ENCODE measurements at places on chromosomes 7 and 10.

GRCh38 chr7:29090836-29091601 lies 55.3 kb downstream of the CPVL start:
- no peak for DNase-seq

- no peak for DNase-seq
Measured at GRCh38 chr10:131722525-131723264, 178.1 kb upstream of the PPP2R2D start.

- DNase-seq = no peak
Measured at GRCh38 chr10:33719005-33719703, 384.7 kb upstream of the NRP1 start.

GRCh38 chr7:90828601-90829000 lies 232.5 kb downstream of the CDK14 start:
- no peak for DNase-seq

- no peak for DNase-seq
Measured at GRCh38 chr7:70763961-70764691, 367.8 kb upstream of the GALNT17 start.

DNA sequence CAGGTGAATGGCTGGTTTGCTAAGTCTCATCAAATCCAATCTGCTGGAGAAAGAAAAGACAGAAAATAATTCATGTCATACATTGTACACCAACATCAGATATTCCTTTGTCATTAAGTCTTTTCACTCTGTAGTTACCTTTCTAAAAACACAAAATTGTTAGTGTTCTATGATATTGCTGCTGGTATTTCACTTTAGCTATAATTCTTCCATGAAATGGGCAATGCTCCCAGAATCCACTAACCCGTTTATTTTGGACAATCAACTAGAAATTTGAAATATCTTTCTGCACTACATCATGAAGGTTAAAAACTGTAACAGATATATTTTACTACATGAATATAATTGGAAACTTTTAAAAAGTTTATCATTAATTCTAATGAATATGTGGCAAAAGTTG lies 181.3 kb downstream of the C7orf25 start:
- no peak for DNase-seq

GRCh38 chr7:2106924-2107323 lies 125.8 kb downstream of the MAD1L1 start:
- DNase-seq = no peak

DNA sequence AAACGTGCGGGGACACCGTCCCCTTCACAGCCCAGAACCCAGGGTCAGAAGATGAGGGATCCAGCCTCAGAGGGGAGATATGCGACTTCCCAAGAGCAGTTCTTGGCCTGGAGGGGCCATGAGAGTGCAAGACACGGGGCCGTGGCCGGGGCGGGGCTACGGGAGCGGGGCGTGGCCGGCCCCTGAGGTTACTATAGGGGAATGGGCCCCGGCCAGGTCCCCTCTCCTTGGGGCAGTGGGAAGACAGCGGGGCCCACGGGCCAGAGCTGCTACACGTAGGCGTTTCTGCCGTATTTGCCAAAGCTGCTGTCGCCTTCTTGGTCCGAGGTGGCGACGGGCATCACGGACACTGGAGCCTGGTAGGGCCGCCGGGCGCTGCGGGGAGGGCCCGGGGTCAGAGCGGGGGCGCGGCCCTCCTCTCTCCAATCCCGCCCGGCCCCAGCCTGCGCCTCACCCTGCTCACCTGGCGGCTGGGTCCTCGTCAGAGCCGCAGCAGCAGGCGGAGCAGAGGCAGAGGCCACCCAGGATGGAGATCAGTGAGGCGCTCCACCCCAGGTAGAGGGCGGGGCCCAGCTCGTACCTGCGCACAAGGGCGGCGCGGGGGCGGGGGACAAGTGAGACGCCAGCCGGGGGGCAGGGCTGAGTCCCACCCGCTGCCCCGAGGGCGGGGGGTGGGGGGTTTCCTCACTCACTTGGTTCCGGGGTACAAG lies 5.3 kb downstream of the CLDN15 start:
- DNase-seq = no peak

DNA sequence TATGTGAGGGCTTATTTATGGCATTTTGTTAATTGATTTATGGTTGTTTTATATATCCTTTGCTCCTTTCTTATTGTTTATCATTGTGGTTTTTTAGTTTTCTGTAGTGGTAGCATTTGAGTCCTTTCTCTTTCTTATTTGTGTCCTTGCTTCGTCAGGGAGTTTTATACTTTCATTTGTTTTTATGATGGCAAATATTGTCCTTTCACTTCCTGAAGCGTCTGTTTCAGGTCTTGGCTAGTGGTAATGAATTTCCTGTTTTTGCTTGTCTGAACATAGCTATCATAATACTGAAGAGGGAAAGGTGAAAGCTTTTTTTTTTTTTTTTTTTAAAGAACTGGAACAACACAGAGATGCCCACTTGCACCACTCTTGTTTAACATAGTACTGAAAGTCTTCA lies 228.2 kb downstream of the ATRNL1 start:
- no peak for DNase-seq

GRCh38 chr10:34999532-34999931 lies 90.6 kb downstream of the CUL2 start:
- DNase-seq = no peak

DNA sequence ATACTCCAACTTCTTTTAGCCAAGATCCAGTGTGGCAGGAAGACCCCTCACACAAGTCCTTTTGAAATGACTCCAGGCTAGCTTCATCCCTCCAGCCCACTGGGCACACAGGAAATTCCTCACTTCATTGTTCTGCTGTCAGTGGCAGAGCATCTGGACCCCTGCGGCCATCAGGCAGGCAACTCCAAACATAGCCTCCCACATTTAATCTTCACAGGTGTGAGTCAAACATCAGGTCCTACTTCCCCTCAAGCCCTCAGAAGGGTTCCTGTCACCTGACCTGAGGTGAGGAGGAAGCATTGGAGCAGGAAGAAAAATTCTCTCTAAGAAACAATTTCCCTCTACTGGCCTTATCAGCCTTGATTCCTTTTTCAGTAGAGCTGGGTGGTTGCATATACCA lies 51.1 kb upstream of the C1GALT1 start:
- no peak for DNase-seq

DNA sequence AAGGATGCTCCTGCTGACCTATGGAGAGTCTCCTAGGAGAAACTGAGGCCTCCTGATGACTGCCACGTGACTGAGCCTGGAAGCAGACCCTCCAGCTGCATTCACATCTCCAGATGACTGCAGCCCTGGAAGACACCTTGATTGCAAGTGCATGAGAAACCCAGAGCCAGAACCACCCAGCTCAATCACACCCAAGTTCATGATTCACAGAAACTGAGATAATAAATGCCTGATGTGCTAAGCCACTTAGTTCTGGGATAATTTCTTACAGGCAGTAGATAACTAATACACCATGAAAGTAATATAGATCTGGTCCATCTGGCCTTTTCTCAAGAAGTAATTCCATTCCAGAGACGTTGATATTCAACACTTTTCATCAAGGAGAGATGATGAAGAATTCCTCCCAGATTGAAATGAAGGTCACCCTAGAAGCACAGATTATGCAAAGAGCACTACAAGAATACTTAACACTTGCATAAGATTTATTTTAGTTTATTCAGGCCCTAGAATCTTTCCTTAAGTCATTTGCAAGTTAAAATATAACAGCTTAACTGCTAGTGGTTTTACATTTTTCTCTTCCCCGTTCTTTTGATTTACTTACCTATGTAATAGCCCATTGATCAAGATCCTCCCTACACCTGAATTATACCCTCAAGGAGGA lies 208.2 kb upstream of the INHBA start:
- DNase-seq = no peak

GRCh38 chr7:55531536-55531935 lies 40.8 kb downstream of the VOPP1 start:
- DNase-seq = no peak

- DNase-seq = no peak
Measured at GRCh38 chr10:76122056-76122455, 690.6 kb downstream of the LRMDA start.

- no peak for DNase-seq
Measured at GRCh38 chr10:74120911-74121310, 29.7 kb downstream of the AP3M1 start.

- DNase-seq = no peak
Measured at GRCh38 chr7:121433775-121434174, 37.7 kb upstream of the FAM3C start.

GRCh38 chr7:19665399-19666008 lies 43.3 kb downstream of the POLR1F start:
- DNase-seq = no peak

DNA sequence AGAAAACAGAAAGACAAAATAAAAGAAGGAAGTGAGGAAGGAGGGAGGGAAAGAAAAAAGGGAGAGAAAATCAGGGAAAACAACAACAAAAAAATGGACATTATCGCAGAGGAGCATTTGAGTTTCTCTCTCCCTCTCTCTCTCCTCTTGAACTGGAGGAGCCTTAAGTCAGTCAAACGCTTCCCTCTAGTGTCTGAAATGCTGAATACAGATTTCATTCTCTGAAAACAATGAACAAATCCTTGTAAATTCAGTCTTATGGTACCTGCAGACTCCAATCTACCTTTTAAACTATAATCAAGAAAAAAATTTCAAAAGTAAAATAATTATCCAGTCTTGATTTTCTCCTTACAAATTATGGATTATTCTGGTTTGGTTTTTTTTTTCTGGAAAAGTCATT lies 89.2 kb upstream of the PFKP start:
- DNase-seq = no peak

DNA sequence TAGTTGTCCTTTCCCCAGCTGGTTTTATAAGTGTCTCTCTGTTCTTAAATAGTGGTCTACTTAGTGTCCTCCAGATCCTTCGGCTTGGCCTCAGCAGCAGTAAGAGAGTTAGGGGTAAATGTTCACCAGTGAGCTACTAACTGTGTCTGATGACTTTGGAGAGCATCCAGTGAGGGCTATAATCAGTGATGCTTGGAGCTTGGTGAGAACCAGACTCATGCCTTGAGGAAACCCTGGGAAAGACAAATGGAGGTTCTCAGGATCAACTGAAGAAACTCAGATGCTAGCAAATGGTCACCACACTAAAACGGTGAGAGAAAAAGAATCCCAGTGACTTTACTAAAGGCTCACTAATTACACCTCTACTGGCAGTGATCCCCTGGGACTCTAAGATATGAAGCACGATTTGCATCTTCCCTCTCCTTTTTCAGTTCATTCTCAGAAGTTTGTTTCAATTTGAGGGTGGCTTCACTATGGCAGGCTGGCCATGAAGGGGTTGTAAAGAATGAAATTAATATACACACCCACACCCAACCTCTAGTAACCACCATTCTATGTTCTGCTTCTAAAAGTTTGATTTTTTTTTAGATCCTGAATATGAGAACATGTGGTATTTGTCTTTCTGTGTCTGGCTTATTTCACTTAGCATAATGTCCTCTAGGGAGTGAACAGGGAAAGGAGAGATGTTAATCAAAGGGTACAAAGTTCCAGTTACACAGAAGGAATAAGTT lies 177.9 kb downstream of the PDE1C start:
- DNase-seq = no peak

- DNase-seq = no peak
Measured at GRCh38 chr7:7816816-7817536, 98.6 kb upstream of the RPA3 start.

DNA sequence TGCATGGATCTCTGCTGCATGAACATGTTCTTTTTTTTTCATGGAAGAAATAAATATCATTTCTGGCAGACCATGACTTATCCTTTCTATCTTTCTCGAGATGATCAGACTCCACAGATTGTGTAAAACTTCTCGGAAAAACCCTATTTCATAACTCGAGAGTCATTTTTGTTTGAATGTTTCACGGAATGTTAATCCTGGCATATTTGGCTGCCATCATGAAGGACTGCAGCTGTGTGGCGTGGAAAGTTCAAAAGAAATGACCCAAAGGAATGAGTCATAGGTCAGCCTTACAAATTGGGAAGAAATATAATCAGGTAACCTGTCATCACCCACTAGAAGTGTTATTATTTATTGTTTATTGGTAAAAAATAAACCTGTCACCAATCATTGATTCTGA lies 566.8 kb downstream of the SDK1 start:
- DNase-seq = no peak

DNA sequence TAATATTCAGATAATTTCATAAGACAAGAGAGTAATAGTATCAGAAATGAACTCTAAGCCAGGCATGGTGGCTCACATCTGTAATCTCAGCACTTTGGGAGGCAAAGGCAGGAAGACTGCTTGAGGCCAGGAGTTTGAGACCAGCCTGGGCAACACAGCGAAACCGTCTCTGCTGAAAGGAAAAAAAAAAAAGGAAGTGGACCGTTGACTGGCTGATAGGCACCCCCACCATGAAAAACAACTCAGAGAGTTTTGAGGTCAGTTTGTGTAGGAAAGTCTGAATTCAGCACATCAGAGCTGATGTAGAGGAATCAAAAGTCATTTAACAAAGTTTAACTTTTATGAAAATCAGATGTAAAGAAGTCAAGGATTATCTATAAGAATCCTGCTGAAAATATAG lies 63.2 kb upstream of the AMPH start:
- no peak for DNase-seq

DNA sequence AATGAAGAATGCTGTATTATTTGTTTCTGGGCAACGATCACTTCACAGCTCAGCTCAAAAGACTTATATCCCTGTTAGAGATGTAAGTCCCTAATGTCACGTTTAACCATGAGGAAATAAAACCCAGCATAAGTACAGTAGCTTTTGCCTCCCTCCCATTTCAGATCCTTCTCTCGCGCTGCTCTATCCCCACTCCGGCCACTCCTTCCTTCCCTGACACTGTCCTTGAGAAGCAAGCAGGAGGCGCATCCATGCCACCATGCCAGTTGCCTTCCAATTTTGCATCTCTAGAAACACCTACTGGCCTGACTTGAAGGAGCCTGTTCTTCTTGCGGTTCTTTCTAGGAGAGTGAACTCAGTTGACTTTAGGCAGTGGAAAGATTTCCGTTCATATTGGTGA lies 1.2 kb downstream of the FAM180A start:
- no peak for DNase-seq

- DNase-seq = no peak
Measured at GRCh38 chr10:43236176-43236850, 30.6 kb downstream of the RASGEF1A start.

- DNase-seq = no peak
Measured at GRCh38 chr10:88113232-88113631, 249.8 kb downstream of the PTEN start.

DNA sequence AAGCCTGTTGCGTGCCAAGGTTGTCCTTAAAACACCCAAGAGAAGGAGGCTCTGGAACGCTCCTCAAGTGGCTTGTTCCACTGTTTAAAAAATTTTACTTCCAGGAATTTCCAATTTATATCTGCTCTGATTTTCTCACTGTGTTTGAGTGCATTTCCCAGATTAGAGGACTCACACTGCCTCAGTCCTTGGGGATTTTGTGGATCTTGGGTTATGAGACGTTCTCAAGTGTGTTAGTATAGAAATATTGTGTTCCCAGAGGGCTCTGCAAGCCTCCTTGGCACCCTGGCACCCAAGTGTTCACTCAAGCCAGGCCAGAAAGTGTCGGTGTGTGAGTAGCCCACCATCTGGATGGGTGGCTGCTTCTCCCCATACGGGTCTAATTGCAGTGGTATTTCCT lies 192.2 kb downstream of the SNX10 start:
- DNase-seq = no peak

- DNase-seq = no peak
Measured at GRCh38 chr10:50600831-50601477, 22.8 kb downstream of the SGMS1 start.
